Left ventricle myocardium inferior (tissue), 1 donor: ENCODE measurements at places on chromosomes 1 and 21. TPM values are rescaled to one million over a fixed set of nuclear protein-coding genes. Genes with fewer than 3 reads are reported as not detected.

Gene ANKRD34A
- 0.66 TPM for total RNA-seq

Gene ADAMTS1
- total RNA-seq = 56.7 TPM

DNA sequence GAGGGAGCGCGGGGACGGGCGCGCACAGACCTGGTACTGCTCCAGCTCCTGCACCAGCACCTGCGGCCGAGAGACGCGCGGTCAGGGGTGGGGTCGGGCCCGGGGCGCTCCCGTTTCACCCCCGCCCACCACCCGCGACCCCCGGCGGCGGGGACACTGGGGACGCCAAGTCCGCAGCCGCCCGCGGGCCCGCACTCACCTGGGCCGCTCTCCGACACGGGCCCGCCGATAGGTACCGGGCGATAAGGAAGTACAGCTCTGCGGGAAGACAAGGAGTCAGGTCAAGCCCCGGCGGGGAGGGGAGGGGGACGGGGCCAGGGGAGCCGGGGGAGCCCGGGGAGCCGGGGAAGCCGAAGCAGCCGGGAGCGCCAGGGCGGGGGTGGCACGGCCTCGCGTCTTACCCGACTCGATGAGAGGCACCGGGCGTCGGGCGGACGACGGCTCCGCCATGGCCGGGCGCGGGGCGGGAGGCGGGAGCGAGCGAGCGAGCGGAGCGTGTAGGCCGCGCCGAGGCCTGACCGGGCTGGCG, 326 bp downstream of the BRWD1 start:
- no peak for DNase-seq
- H3K27ac ChIP-seq = peak overlapping the region; percentile 100

DNA sequence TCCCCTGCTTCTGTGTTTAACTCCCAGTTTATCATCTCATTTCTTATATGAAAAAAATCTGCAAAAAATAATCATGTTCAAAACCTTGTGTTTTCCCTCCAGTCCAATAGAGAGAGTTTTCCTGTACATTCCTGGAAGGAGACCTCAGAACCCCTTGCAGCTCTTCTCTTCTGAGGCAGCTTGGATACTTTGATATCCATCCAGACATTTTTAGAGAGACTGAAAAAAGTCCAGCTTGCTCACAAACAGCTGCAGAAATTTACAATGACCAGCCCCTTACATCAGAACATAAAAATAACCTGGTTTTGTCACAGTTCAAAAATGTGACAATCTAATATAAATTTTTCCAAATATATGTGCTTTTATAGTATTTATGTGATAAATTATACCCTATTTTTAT, 73.3 kb upstream of the C1orf115 start:
- DNase-seq = no peak
- no peaks in the 10 kb centered on the region for H3K4me1 ChIP-seq
- H3K4me3 ChIP-seq = no peak overlapping the region
- no peak overlapping the region for H3K27ac ChIP-seq
- H3K36me3 ChIP-seq = peaks cover 5% of the 10 kb centered on the region

GRCh38 chr1:101239095-101240040, 2.5 kb downstream of the S1PR1 start:
- H3K4me1 ChIP-seq = peaks cover 74% of the 10 kb centered on the region
- no peaks in the 10 kb centered on the region for H3K27me3 ChIP-seq
- H3K27ac ChIP-seq = peak overlapping the region; percentile 98

Gene SLAMF1
- not detected for total RNA-seq

- no peaks in the 10 kb centered on the region for H3K27me3 ChIP-seq
- no peak for DNase-seq
- H3K36me3 ChIP-seq = no peaks in the 10 kb centered on the region
- H3K4me1 ChIP-seq = peaks cover 47% of the 10 kb centered on the region
- H3K27ac ChIP-seq = peak overlapping the region; percentile 86
These were observed 533 bp upstream of the RGL1 start for GRCh38 chr1:183804387-183804786.

- H3K27ac ChIP-seq = no peak overlapping the region
- no peaks in the 10 kb centered on the region for H3K36me3 ChIP-seq
- peaks cover 7% of the 10 kb centered on the region for H3K4me1 ChIP-seq
- peak overlapping the region; percentile 32 for H3K4me3 ChIP-seq
- peaks cover 14% of the 10 kb centered on the region for H3K27me3 ChIP-seq
These were observed 106.4 kb downstream of the TBX19 start for GRCh38 chr1:168386949-168387586.

- H3K36me3 ChIP-seq = no peaks in the 10 kb centered on the region
- H3K4me3 ChIP-seq = no peak overlapping the region
- H3K27ac ChIP-seq = no peak overlapping the region
- H3K27me3 ChIP-seq = no peaks in the 10 kb centered on the region
These were observed 28.9 kb downstream of the FAF1 start for GRCh38 chr1:50930965-50931737.

Gene FAM177B
- not detected for total RNA-seq
